ENCODE measurements at places on chromosomes 1 and 21.

DNA sequence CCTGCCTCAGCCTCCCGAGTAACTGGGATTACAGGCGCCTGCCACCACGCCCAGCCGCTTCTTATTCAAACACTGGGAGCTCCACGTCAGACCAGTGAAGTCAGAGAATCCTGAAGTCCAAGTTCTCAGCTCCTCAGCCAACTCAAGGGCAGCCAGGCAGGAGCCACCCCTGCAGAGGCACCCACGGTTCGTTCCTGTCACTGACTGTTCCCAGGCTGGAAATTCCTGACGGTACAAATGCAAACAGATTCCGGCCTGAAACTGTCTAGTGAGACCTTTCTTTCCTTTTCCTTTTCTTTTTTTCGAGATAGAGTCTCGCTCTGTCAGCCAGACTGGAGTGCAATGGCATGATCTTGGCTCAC is 11.7 kb downstream of the SLC35E2B start:
- no peak for DNase-seq

- peak; percentile 58 for DNase-seq
These were observed 262.4 kb downstream of the ST6GALNAC3 start for GRCh38 chr1:76336931-76337371.

DNA sequence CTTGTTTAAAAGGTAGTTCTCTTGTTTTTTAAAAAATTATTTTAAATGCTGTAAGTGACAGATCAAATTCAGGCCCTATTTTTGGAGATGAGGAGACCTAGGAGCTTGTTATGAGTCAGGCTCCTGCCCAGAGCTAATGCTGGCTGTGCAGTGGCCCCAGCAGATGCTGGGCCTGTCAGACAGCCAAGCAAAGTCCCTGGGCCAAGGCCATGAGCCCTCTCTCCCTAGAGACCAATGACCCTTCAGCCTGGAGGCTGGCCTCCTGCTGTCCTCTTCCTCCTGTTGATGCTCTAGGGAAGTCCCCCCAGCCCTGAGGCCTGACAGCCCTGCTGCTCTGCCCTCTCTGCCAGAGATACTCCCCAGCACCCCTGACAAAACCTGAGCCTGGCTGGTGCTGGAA is 128.1 kb upstream of the CTTNBP2NL start:
- no peak for DNase-seq

- DNase-seq, result peak; percentile 44
These were observed 118.5 kb upstream of the C1orf174 start for GRCh38 chr1:4018466-4019146.

GRCh38 chr1:1477206-1477605 is 5.6 kb downstream of the ATAD3B start:
- no peak for DNase-seq

DNA sequence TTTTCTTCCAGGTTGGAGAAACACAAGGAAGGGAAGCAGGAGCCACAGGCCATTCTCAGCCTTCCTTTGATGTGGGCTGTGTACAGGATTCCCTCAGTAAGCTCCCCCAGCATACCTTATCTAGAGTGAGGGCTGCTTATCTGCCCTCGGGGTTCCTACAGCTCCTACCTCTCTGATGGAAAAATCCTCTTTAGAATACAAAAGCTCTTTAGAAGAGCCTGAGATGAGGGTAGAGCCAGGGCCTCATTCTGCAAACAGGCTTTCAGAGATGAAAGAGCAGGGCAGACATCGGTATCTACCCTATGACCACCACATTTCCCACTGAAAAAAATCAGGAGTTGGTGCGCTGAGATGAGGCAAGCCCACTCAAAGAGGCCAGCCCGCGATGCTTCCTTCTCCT is 85.1 kb downstream of the PLPP3 start:
- DNase-seq, result peak; percentile 97

DNA sequence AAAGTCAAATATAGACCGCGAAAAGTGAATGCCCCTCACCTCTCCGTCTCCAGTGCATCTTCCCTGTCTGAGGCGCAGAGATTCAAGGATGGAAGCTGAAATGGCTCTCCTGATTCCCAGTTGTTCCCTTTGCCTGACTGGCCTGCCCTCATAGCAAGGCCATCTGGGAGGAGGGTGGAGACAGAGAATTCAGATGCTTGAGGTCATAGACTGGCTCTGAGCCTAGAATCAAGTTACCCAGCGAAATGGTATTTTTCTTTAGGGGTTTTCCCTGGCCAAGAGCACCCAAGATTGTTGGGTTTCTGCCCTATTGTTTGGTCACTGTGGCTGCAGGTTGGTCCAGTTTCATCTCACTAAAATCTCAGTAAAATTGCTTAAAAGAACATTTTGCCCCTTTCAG is 7.2 kb downstream of the METTL13 start:
- DNase-seq, result no peak

DNA sequence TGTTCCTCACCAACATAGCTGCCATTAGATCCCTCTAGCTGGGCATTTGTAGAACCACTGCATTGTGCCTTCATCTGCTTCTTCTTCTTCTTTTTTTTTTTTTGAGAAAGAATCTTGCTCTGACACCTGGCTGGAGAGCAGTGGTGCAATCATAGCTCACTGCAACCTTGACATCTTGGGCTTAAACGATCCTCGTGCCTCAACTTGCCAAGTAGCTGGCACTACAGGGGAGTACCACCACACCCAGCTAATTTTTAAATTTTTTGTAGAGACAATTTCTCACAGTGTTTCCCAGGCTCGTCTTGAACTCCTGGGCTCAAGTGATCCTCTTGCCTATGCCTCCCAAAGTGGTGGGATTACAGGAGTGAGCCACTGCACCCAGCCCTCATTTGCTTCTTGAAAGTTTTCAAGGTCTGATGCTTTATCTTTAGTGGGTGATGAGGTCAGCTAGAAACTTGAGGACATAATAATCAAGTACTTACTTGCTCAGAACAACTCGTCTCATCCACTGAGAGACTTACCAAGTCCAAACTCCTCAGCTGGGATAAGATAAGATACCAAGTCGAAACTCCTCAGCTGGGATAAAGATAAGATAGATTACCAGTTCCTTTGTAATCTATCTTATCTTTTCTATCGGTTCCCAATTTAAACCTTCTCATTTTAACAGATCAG is 71.5 kb downstream of the MACF1 start:
- DNase-seq, result no peak

- peak; percentile 52 for DNase-seq
These were observed 19.5 kb downstream of the RRP1 start for GRCh38 chr21:43808832-43809251.

- DNase-seq, result no peak
These were observed 48.5 kb upstream of the ECE1 start for GRCh38 chr1:21338573-21339355.

- no peak for DNase-seq
These were observed 32.4 kb downstream of the GALNT2 start for GRCh38 chr1:230099465-230099864.

- no peak for DNase-seq
These were observed 30.9 kb downstream of the TRIM11 start for GRCh38 chr1:228375578-228376261.

DNA sequence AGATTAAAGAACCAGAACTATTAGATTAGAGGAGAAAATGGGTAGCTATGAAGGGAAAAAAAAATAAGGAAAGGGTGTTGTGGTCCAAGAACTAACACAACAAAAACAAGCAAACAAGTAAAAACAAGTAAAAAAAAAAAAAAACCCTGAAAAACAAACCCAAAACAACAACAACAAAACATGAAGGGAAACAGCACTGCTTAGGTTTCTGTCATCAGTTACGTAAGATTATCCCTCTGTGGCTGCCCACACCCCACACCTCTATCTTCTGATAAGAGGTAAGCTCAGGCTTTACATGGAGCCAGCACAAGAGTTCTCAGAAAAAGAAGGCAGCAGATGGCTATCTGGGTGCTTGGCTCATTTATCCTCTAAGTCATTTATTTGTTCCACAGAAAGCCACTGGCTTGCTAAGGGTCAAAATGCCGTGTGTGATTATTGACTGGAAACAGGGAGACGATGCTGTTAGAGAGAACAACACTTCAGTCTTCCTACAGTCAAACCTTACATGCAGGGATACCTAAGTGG is 57.5 kb downstream of the KIAA0319L start:
- no peak for DNase-seq

GRCh38 chr1:91818713-91818975 is 67.3 kb downstream of the TGFBR3 start:
- no peak for DNase-seq

- no peak for DNase-seq
These were observed 4.8 kb downstream of the PSMD4 start for GRCh38 chr1:151259351-151259750.

Data from islet precursor cell (in vitro differentiated cells).